Activated CD4-positive, alpha-beta T cell treated with anti-CD3 and anti-CD28 coated beads, Interleukin-2, amount 10 ng/mL, durations not matched to agents 7 days and 5 days (primary cell): ENCODE measurements at places on chromosomes 12 and 14.

DNA sequence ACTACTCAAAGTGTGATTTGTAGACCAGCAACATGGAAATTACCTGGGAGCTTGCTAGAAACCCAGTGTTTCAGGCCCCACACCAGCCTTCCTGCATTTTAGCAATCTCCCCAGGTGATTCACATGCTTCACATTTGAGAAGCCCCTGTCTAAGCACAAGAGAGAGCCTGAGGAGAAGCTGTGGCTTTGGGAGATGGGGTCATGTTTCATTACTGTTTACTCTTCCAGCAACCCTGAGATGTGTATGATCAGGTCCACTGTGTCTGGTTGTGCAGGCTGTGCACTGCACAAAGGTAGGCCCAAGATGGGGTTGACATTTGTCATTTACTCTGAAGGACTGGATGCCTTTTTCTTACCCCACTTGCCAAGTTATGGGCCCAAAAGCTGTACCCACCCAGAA, 190.1 kb downstream of the SLC41A2 start:
- no peak for DNase-seq

- DNase-seq = no peak
These were observed 407.3 kb upstream of the FLRT2 start for GRCh38 chr14:85122690-85123089.

DNA sequence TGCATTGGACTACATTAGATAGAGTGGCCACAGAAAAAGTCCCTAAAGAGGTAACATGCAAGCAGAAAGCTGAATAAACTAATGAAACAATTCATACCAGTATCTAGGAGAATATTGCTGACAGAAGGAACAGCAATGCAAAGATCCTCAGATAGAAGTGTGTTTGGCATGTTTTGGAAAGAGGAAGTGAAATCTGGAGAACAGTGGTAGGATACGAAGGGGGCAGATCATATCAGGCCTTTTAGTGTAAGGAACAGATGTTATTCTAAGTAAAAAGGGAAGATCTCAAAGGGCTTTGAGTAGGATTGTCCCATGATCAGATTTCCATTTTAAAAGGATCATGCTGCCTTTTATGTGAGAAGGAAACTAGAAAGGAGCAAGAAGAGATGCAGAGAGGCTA, 342.9 kb downstream of the PAWR start:
- DNase-seq = no peak

- DNase-seq = no peak
These were observed 340.1 kb upstream of the FKBP4 start for GRCh38 chr12:2454601-2455177.

DNA sequence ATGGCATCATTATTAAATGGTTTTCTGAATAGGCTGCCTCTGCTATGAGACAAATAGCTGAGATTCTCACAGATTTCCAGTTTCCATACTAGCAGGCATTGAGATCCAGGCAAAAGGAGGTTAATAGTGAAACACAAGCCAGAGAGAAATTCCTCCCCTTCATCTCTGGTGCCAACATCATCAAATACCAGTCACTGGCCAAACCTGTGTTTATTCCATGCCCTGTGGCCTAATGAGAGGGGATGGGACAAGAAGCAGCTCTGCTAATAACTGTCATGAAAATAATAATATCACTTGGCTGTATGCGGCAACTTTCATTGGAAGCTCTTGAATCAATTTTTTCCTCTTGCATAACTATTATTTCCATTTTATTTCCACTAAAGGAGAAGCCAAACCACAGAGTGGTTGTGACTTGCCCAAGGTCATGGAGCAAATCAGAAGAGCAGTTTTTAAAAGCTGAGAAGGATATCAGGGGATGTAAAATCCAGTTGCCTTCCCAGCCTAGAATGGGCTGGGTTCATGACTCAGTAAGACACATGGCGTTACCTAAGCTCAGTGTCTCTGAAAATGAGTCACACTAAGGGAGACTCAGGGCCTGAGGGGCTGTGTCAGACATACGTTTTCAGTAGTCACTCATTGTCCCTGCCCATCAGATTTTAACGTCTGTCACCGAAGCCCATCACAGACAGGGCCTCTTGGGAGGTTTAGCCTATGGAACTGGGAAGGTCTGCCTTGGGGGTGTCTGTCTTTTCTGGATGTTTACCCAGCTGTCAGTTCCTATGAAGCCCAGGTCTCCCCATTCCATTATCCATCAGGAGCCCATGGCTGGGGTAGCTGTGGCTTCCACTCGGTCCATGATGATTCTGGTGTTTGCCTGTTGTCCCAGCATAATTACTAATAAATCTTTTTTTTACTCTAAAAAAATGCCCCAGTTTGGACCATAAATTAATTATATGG, 208.8 kb upstream of the EEA1 start:
- DNase-seq = no peak

- no peak for DNase-seq
These were observed 975 bp upstream of the RTL1 start for GRCh38 chr14:100904307-100905087.

DNA sequence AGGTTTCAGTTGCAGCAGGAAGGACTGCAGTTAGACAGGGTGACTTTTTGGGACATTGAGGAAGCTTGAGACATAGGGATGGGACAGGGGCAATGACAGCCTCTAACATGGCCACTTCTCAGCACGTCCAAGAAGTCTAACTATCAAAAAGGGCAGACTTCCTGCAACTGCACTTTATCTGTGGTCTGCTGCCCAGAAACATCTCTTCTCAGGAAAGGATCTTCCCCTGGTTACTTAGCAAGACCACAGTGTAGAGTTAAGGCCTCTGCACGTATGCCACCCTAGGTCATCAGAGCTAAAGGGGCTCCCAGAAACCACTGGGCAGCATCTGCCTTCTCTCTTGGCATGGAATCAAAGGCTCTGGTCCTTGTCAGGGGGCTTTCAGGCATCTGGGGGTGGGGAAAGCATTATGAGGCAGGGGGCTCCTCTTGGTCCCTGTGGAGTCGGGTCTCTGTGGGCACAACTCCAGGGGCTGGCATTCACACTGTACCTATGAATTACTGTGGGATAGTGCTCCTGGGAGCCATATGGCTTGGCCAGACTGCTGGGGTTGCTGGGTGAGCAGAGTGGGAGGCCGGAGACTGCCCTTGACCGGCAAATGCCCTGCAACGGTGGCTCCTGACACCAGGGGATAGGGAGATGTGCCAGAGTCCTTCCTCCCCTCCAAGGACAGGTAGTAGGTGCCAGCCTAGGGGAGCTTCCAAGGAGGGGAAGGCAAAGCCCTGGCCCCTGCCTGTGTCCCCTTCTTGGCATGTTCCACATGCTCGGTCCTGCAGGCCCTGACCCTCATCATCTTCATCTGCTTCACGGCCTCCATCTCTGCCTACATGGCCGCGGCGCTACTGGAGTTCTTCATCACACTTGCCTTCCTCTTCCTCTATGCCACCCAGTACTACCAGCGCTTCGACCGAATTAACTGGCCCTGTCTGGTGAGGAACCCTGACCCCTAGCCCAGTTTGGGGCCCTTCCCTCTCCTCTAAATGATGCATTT, 1.0 kb downstream of the CMTM5 start:
- DNase-seq = no peak

GRCh38 chr12:53059434-53060063, 9.7 kb downstream of the TNS2 start:
- DNase-seq = no peak

DNA sequence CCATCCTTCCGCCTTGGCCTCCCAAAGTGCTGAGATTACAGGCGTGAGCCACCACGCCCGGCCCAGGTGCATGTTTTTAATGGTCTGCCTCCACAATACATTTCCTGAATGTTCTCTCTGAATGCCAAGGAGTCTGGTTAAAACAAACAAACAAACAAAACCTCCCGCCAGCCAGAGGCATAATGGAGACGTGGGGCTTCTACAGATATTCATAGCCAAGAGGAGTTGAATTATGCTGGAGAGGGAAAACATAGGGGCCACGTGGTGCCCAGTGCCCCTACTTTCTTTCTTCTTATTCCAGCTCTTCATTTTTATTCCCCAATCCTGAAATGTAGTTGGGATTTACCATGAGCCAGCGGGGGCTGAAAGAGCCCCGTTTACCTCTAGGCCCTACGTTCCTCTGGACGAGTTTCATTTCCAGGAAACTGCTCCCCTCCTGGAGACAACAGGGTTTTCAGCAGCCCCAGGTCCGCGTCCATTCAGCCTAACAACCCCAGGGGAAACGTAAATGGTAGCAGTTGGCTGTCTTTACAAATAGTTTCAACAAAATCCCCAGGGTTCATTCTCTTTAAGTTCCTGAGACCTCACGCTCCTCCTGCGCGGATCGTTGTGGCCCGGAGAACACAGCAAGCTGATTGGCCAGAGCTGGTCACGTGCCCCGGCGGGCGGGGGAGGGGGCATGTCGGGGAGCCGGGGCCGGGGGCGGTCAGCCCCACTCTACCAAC, 108.5 kb upstream of the ESRRB start:
- DNase-seq = peak; percentile 9

- no peak for DNase-seq
These were observed 283.0 kb upstream of the PRKD1 start for GRCh38 chr14:30210630-30211029.

GRCh38 chr12:110287986-110288385, 6.9 kb downstream of the ATP2A2 start:
- DNase-seq = no peak

- no peak for DNase-seq
These were observed 17.7 kb downstream of the SLC11A2 start for GRCh38 chr12:51008329-51009055.

GRCh38 chr14:94128216-94128839, 1.1 kb downstream of the IFI27L2 start:
- DNase-seq = no peak

DNA sequence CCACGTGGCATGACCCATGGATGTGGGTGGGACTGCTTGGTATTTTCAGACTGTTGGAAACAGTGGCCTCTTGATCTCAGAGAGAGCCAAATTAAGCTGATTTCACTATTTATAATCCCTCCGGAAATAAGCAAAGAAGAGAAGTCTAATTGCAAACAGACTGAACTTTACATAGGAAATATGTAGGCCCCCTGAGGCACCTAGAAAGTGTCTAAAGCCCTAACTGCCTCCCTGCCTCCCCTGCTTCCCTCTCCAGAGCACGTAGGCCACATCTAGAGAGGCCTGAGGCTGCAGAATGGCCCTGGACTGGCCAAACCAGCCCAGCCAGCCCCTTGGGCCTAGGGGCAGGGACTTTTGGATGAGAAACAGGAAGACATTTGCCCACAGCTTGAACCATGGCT, 123.8 kb downstream of the ZFP36L1 start:
- no peak for DNase-seq

DNA sequence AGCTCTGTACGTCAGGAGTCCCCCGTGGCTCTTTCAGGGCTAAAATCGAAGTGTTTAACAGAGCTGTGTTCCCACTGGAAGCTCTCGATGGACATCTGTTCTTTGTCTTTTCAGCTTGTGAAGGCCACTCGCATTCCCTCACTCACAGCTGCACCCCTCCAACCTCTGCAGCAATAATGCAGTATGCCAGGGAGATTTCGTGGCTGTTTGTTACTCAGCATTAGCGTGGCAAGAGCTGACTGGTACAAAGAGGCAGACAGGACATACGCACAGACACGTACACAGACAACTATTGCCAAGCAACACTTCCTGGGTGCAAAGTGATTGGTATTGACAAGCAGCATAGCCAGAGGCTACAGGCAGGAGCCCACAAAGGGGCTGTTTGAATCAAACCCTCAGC, 11.8 kb upstream of the FBXO21 start:
- no peak for DNase-seq

- DNase-seq = peak; percentile 61
These were observed 1.8 kb downstream of the SPSB2 start for GRCh38 chr12:6871052-6871957.

GRCh38 chr12:24991209-24992049, 42.5 kb upstream of the BCAT1 start:
- DNase-seq = peak; percentile 41

- no peak for DNase-seq
These were observed 199.8 kb downstream of the ZFP36L1 start for GRCh38 chr14:68592948-68593556.

DNA sequence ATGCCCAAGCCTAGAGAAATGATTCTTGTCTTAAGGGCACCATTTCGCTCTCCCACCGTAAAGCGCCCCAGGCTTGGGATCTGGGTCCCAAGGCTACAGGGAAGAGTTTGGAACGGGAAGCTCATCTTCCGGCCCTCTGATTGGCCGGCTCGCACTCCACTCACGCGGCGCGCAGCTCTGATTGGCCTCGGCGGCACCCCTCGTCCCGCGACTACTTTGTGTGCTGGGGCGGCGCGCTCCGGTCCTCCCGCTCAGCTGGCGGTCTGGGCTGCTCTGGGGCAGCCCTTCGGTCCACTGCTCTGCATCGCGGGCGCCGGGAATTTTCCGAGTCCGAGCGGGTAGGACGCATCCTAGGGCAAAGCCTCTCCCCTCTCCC, 886 bp upstream of the FUT8 start:
- DNase-seq = peak; percentile 82

GRCh38 chr14:71206766-71207371, 299.6 kb downstream of the PCNX1 start:
- no peak for DNase-seq

GRCh38 chr14:68172216-68172615, 352.6 kb downstream of the RAD51B start:
- no peak for DNase-seq

GRCh38 chr12:27644158-27644845, 51.9 kb upstream of the REP15 start:
- DNase-seq = no peak

DNA sequence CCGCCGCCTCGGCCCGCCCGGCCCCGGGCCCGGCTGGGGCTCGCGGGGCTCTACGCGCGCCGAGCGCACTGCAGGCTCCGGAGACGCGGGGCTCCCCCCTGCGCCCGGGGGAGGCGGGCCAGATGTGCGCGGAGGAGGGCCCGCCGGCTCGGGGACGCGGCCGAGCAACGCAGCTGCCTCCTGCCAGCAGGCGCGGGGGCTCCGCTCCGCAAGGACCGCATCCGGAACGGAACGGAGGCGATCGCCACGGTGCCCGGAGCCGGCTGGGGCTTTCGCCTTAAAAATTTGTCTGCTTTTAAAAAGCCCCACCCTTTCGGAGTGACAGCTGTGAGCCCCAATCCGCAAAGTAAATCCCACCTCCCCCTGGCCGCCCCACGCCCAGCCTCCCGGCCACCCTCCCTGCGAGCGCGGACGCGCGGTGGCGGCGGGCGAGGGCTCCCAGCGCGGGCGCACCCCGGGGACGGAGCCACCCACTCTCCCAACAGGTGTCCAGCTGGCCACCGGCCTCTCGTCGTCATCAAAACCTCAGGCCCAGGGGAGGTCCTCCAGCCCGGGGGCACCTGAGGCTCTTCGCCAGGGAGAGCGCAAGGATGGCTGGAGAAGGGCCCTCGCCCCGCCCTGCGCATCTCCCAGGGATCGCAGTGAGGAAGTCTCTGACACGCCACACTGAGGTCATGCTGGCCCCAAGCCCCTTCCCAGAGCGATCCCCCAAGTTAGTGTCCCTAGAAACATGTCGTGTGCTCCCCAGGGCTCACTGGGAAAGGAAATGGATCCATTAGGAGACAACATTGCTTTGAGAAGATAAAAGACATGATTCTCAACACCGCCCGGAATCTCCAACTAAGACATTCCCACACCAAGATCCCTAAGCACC, at the start of gene TMEM132D:
Gene TMEM132D, minus strand, starts transcription at position 70 of the 874 bp plus-strand sequence.
- DNase-seq = no peak
